ENCODE measurements at places on chromosomes 7 and 10.

GRCh38 chr10:102313221-102313896 lies 68.0 kb downstream of the GBF1 start:
- DNase-seq, result no peak

DNA sequence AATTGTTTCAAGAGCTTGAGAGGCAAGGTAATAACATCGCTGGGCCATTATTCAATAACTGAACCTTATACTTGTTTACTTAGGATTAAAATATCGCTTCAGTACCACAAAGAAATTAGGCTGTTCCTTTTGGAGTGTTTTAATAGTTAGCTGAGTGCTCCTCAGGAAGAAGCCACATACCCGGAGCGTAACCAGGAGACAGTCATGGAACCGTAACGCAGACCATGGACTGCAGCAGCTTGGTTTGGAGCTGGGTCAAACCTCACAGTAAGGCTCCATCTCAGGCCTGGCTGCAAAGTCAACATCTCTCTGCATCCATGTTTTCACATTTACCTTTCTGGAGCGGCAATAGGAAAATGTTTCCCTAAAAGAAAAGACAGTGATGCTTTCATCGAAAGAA lies 599.0 kb downstream of the TNS3 start:
- no peak for DNase-seq

DNA sequence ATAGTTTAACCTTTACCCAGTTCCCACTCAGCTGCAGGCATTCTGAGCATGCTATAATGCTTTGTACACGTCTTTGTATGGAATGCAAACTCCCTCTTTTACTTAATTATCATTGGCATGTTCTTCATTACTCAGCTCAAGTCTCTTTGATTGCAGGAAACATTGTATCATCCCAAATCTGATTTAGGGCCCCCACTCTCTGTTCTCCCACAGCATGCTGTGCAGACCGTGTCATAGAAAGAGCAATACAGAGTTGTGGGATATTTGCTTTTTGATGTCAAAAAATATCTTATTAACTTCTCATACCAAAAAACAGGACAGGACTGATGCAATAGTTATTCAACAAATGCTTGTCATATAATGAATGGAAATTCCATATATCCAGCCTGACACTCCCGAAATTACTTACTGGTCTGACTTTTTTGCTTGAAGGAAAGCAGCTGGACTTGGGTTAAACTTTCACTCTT lies 1081.5 kb upstream of the C7orf33 start:
- DNase-seq, result no peak

- no peak for DNase-seq
Observed at GRCh38 chr10:785861-786214, 96.4 kb upstream of the DIP2C start.

- DNase-seq, result no peak
Observed at GRCh38 chr10:13669182-13669855, 82.6 kb downstream of the PRPF18 start.

DNA sequence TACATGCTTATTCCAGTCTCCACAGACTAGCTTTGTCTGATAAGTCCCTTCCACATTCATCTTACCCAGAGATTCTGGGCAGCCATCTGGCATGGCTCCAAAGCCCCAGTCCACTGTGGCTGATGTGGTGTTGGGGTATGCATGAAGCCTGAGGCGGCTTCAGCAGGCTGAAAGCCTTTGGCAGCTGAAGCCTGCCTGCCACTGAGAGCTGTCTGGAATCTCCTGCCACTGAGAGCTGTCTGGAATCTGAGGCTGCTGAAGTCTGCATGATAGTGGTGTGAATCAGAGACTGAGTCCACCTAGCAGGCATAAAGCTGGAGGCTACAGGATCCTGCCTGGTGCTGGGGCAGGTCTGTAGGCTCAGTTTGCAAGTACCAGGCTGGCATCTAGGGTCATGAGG lies 87.1 kb downstream of the DYNC1I1 start:
- DNase-seq, result no peak

- DNase-seq, result no peak
Observed at GRCh38 chr7:156046031-156046560, 233.8 kb upstream of the SHH start.

DNA sequence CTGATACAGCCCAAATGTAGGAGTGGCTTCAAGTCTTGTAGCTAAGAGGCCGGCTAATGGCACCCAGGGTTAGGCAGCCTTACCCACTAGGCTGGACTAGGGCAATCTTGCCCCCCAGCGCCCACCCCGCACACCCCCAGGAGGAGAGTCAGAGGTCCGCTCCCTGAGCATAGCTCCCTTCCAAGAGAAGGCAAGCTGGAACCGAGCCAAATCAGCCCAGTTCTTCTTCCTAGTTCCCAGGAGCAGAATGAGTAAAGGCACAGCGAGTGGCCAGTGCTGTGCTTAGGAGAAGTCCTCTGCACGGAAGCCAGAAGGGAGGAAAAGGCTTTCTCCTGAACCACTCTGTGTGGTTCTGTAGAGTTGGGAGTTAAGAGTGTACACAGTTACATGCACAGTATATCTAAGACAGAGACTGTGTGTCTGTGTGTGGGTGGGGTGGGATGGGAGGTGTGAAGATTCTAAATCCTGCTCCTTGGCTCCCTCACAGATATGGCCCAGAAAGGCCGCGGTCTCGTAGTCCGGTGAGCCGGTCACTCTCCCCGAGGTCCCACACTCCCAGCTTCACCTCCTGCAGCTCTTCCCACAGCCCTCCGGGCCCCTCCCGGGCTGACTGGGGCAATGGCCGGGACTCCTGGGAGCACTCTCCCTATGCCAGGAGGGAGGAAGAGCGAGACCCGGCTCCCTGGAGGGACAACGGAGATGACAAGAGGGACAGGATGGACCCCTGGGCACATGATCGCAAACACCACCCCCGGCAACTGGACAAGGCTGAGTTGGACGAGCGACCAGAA lies 59.7 kb upstream of the PDCD4 start:
- DNase-seq, result no peak

DNA sequence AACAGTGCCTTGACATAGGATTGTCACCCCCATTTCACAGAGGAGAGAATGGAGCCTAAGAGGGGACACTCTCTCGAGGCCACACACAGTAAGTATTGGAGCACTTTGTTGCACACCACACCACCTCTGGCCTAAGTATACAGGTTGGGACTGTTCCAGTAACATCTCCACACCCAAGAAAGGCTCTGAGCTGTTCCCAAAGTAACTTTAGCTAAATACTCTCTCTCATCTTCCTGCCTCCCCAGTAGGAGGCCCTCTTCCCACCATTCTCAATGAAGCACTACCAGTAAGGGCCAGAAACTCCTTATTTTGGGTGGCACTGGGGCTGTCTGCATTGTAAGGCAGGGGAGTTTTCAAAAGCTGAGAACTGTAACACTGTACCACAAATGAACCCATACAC lies 189.5 kb downstream of the ZNF438 start:
- no peak for DNase-seq

DNA sequence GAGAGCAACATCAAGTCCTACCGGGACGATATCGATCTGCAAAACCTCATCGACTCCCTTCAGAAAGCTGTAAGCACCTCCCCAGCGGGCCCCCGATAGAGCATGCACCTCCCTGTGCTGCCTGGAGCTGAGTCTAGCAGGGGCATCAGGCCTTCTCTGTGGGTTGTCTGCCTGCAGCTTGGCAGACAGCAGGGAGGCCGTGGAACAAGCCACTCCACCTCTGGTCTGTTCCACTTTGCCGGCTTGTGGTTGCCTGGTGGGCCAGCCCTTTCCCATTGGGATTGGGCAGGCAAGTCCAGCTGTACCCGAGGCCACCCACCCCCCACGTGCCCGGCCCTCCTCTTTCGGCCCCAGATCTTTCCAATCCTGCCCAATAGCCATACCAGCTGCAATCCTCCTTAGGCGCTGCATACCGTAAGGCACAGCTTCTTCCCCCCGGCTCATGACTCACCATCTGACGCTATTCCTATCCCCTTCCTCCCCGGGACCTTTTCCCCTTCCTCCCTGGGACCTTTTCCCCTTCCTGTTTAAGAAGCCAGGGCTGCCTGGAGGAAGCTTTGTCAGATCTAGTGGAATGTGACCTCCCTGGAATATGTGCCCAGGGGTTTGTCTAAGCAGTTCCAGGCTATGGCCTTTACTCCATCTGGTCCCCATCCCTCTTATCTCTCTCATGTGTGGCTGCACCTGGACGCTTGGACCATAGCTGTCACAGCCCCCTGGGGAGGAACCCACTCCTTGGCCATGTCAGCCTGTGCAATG lies 28.1 kb upstream of the SH2D4B start:
- DNase-seq, result no peak

DNA sequence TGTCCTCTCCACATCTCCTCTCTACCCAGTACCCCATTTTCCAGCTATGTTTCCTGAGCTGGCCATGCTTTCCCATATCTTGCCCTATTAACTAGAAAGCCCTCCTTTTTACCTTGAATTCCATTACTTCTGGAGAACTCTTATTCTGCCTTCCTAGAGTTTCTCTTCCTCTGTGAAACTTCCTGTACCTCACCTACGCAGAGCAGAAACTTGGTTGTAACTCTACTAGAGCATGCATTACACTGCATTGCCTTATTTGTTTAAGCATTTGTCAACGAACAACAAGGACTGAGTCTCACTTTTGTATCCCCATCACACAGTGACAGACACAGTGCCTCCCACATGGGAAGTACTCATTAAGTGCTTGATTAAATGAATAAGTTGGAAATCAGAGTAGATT lies 36.4 kb downstream of the VCL start:
- no peak for DNase-seq

DNA sequence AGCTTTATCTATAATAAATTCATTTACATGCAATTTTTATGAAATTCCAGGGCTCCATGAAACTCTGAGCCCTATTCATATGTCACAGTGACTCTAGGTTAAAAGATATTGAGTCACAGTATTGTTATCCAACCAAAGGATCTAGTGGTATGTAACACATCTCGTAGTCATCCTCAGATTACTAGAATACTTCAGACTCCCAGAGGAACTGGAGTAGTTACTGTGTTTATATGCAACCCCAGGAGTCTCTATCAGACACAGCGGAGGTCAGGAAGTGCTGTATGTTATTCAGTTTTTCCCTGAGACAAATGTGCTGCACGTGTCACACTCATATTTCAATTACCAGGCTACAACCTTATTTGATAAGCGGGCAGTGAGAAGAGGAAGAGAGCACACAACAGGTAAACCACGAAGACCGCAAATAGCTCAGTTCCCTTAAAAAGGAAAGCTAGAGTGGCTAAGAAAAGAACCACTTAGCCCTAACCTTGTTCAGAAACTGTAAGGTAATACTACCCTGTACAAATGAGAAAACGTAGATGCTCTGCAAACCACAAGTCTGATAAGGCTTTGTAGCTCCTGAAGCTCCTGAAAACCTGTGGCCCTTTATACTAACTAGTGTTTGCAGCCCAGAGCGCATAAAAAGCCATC lies 114.0 kb upstream of the CNTNAP2 start:
- no peak for DNase-seq

GRCh38 chr10:103193820-103194529 lies 903 bp upstream of the NT5C2 start:
- DNase-seq, result peak; percentile 1

- DNase-seq, result peak; percentile 64
Observed at GRCh38 chr7:143407287-143408251, 1.1 kb downstream of the EPHA1 start.

GRCh38 chr7:74329225-74329624 lies 40.0 kb downstream of the CLIP2 start:
- DNase-seq, result no peak

DNA sequence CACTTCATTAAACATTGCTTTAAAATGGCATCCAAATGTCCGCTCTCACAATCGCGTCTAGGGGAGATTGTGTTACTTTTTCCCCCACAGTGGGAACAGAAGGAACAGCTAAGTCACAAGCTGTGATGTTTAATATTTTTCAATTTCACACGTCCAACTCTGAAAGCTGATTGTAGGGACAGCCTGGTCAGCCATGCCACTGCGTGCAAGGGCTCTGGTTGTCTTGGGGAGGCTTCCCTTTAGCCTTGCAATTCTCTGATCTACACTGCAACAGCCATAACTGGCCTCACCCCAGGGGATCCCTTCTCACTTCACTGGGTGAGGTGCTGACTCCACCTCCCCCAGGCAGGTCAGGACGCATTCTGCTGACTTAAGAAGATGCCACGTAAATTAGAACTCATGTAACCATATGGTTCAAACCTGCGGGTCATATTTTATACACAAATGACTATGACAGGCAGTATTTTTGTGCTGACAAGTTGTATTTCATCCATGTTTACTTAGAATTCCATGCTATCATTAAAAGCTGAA lies 425.2 kb upstream of the NFE2L3 start:
- no peak for DNase-seq

DNA sequence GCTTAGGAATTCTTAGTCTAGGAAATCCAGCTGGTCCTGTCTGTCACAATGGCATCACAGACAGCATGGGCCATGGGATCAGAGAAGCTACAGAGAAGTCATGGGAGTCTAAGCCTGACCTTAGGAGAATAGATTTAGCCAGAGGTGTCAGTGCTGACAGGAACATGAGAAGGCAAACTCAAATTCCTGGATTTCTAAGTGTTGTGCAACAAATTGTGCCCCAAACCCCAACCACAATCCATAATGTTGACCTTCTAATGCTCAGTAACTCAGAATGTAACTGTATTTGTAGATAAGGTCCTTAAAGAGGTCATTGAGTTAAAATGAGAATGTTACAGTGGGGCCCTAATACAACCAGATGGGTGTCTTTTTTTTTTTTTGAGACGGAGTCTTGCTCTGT lies 95.9 kb upstream of the RHOBTB1 start:
- no peak for DNase-seq

DNA sequence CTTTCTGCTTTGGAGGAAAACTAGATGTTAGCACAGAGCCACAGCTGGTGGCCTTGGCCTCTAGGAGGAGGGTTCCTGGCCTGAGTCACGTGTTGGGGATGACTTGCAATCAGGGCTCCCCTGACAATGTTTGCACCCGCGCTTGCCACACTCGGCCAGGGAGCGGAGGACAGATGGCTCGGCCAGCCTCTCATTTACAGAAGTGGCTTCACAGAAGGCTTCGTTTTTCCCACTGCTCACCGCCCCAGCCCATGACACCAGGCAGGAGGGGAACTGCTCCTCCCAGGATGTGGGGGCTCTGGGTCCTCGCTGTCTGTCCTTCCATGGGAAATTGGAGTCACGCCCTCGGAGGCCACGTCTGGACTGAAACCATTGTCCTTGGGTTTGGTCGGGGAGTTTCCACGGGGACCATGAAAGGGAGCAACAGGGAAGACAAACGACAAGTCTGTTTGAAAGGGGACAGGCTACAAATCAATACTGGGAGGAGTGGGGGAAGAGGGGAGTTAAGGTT lies 49.6 kb upstream of the UBE3C start:
- no peak for DNase-seq

- DNase-seq, result peak; percentile 78
Observed at GRCh38 chr10:97072851-97073665, 112.7 kb downstream of the SLIT1 start.

Data from CD4-positive, alpha-beta T cell treated with Interleukin-6 for 4 hours (primary cell).